ENCODE measurements at places on chromosomes 13 and 19. TPM values are rescaled to one million over a fixed set of nuclear protein-coding genes. Genes with fewer than 3 reads are reported as not detected.

PGLYRP1 gene
- 0.82 TPM for total RNA-seq

- no peak for DNase-seq
Observed at GRCh38 chr13:23175920-23176319, 4.9 kb upstream of the SGCG start.

DNA sequence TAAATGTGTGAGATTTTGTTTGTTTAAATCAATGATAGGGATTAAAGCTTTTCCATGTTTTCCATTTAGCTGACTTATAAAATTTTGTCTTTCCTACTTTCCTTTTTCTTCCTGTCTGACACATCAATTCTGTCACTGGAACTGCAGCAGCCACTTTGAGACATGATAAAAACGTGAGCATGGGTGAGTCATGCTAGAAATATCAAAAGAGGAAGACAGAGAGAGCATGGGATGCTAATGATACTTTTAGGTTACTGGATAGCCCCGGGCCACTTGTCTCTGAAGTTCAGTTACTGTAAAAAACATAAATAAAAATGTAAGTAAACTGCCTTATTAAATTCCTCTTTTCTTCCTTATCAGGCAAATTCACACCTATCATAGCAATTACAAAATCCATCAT, 1332.0 kb upstream of the PCDH20 start:
- DNase-seq: no peak

IZUMO4 gene
- 3.1 TPM for total RNA-seq

CTXN1 gene
- 0.31 TPM for total RNA-seq

DNA sequence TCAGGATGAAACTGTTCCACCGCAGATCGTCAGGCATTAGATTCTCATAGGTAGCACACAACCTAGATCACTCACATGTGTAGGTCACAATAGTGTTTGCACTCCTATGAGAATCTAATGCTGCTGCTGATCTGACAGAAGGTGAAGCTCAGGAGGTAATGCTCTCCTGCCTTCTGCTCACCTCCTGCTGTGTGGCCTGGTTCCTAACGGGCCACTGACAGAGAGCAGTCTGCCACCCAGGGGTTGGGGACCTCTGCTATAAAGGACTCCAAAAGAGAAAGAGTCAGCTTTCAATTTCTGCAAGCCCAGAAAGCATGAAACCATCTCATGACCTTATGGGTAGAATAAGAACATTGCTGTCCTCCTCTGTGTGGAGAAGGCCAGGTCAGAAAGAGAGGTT, 43.5 kb upstream of the PCCA start:
- DNase-seq: no peak

DNA sequence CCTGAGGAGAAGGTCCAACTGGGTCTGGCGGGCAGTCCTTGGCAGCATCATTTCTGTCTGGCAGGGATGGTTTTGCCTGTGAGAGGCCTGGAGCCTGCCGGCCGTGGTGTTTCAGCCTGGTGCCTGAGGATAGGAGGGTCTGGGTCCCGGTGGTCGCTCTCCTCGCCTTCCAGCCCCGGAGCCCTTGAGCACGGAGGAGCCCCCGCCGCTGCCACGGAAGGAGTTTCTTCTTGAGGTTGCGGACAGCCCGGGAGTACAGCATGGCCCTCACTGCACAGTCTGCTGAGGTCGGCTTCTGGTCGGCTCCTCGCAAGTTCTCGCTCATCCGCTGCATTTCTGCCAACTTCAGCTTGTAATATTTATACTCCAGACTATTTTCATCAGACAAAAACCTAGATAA, 23.4 kb downstream of the SUGP2 start:
- DNase-seq: no peak

MRPL34 gene
- 38.9 TPM for total RNA-seq

LIM2 gene
- not detected for total RNA-seq

DNA sequence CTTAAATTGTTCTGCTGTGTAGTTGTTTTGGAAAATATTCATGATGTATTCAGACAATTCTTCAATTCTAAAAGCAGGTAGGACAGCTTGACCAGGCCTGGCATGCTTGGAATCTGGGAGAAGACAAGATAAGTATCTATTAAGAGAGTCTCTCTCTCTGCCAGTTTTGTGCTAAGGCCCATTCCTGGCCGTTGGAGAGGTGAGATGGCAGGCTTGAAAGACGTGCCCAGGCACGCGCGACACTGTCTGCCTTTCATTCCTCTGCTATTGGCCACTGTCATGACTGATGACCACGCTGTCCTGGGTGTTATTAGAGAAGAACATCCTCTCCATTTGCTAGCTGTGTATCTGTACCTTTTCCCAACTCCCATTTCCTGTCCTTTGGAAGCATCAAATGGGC, 90.3 kb downstream of the LHFPL6 start:
- DNase-seq: no peak

GRCh38 chr13:41268764-41269163, 5.4 kb upstream of the MTRF1 start:
- peak; percentile 25 for DNase-seq

DNA sequence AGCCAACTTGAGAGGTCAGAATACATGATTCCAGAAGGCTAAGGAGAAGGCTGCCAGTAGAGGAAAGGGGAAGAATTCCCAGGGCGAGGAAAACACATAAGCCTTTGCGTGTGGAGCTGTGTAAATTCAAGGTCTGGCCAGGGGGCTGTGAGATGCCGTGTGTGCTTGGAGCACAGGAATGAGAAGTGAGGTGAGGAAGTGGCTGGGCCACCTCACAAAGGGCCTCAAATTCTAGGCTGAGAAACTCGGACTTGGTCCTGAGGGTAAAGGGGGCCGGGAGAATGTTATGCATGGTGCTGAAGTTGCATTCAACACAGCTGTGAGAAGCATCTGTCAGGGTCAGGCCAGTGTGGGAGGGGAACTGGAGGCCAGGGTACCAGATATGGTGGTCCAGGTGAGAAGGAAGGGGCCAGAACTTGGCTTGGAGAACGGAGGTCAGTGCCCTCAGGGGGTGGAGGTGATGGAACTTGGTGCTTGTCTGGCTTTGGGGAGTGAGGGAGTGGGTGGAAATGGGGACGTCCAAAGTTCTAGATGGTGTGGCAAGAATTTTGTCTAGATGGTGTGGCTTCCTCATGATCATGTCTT, 4.9 kb upstream of the ZNF580 start:
- DNase-seq: no peak

GRCh38 chr13:41311406-41312175, 524 bp downstream of the NAA16 start:
- DNase-seq: peak; percentile 60
